ENCODE measurements at places on chromosomes 11 and 22.
A peak's percentile ranks its signal among the peaks of the same experiment; 100 is the strongest.

DNA sequence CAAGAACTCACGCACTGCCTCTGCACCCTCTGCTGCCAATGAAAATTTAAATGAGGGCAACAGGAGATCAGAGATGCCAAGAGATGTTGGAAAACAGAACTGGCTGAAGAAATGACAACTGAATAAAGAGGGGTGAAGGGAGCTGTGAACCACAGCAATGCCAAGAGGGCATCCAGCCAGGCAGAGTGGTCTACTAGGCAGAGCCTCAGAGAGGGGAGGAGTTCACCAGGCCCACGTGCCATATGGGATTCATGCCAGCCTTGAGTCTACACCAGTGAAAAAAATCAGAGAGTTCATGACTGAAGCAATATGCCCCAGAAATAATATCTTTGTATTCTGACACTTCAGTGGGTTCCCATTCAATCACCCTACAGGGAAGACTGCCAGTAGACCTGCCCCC, 4.4 kb downstream of the APOL2 start:
- no peak for DNase-seq

GRCh38 chr11:7417328-7417727, 68.0 kb upstream of the OLFML1 start:
- no peak for DNase-seq

- no peak for DNase-seq
Observed at GRCh38 chr22:20792966-20793728, 19.2 kb downstream of the SERPIND1 start.

- peak; percentile 76 for DNase-seq
Observed at GRCh38 chr11:2301631-2302305, at the start of the genes C11orf21 and TSPAN32. C11orf21 (minus strand) TSS chr11:2301918; CDS start chr11:2301808, 110 bp downstream. TSPAN32 (plus strand) TSS chr11:2302013; CDS start chr11:2302150, 137 bp downstream.

DNA sequence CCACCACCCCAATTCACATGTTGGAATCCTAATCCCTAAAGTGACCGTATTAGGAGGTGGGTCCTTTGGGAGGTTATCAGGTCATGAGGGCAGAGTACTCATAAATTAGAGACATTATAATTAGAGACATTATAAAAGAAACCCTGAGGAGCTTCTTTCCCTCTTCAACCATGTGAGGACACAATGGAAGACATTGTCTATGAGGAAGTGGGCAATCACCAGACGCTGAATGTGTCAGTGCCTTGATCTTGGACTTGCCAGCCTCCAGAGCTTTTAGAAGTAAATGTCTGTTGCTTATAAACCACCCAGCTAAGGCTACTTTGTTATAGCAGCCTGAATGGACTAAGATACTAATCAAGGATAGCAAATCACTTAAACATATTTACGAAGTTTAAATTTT, 14.8 kb downstream of the GAB2 start:
- DNase-seq = no peak

DNA sequence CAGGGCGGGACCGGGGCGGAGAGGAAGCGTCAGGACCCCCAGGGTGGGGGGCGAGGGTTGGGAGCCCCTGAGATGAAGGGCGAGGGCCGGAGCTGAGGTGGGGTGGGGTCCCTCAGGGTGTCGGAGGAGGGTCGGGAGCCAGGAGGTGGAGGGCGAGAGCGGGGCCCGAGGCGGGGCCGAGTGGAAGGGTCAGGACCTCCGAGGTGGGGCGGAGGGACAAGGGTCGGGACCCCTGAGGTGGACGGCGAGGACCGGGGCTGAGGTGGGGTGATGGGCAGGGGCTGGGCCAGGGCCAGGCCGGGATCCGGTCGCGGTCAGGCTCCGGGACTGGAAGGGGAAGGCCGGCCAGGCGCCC, 409 bp downstream of the SMC1B start:
- no peak for DNase-seq

DNA sequence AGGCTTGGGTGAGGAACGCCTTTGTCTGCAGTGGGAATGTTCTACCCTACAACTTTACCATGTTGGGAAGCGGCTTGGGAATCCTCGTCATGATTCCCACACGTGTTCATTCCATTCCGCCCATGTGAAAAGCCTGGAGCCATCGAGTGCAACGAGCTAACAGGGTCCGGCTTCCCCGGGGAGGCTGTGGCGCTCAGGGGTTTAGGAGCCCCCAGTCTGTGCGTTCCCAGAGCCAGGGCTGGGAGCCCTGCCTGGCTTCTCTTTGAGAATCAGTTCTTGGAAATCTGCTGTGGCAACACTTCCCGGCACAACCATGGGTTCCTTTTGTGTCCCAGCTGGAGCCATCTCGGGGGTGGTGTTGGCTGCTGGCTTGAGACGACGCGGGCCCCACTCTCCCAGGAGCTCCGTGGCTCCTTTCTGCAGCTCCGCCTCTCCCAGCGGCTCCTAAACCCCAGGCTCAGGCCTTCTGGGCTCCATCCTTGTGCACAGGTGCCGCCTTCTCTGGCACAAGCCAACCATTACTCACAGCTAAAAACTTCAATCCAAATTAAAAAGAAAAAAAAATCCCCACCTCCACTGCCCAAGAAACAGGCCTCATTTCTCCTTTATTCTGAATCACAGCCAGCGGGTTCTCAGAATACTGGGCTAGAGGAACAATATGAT, 18.7 kb upstream of the PPFIA1 start:
- no peak for DNase-seq

- DNase-seq = no peak
Observed at GRCh38 chr11:121928597-121929580, 187.1 kb downstream of the BLID start.

DNA sequence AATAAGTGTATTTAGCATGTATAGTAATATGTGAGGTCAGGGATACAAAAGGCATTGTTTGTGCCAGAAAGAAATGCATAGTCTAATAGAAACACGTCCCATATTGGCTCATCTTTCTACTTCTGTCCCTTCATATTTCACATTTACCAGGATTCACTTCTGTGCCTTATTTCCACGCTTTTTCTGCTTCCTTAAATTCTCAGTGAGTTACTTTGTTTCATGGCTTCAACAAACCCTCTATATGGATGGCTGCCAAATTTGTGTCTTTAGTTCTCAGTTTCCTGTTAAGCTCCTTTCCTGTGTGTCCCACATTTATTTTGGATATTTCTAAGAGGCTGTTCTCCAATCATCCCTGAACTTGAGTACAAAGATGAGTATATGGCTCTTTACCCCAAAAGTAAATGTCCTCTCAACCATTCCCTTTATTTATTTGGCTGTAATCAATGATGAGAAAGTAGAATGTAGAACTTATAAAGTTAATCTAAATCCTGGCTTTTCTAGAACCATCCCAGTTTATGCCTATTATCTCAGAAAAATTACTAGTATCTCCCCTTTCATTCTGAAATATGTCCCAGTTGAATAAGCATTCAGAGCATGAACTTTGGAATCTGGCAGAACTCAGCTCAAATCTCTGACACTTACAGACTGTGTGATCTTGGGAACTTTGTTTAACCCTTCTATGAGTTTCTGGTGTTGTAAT, 23.5 kb downstream of the OR8B12 start:
- no peak for DNase-seq

GRCh38 chr22:48147404-48147803, 1385.0 kb downstream of the TBC1D22A start:
- no peak for DNase-seq

GRCh38 chr11:72242141-72242540, 1.8 kb downstream of the PHOX2A start:
- DNase-seq = no peak

DNA sequence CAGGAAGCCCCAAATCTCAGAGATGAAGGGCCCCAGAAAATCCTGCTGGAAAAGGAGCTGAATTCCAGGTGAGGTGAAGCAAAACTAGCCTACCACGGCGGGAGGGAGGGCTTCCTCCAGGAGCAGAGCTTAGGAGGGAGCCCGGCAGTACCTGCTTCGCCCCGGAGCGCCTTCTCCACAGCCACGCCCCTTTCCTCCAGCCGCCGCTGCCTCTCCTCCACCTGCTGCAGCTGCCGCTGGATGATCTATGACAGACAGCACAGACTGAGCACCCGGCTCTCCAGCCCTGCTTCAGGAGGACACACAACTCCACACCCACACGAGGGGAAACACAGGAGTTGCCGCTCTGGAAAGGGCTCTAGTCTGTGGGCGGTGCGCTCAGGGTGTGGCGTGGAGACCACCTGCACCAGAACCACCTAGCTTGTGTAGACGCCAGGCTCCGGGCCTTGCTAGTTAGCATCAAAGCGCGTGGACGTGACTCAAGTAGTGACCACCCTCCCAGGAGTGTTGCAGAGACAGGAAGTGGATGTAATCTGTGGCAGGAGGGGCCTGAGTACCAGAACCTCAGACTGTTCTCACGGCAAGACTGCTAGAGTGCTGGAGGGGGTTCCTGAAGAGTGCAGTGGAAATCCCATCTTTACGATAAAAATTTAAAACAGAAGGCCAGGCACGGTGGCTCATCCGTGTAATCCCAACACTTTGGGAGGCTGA, 34.6 kb upstream of the BID start:
- no peak for DNase-seq

GRCh38 chr11:11635443-11635842, 13.6 kb upstream of the GALNT18 start:
- no peak for DNase-seq

GRCh38 chr11:73759610-73760134, 1.2 kb downstream of the RAB6A start:
- peak; percentile 3 for DNase-seq

DNA sequence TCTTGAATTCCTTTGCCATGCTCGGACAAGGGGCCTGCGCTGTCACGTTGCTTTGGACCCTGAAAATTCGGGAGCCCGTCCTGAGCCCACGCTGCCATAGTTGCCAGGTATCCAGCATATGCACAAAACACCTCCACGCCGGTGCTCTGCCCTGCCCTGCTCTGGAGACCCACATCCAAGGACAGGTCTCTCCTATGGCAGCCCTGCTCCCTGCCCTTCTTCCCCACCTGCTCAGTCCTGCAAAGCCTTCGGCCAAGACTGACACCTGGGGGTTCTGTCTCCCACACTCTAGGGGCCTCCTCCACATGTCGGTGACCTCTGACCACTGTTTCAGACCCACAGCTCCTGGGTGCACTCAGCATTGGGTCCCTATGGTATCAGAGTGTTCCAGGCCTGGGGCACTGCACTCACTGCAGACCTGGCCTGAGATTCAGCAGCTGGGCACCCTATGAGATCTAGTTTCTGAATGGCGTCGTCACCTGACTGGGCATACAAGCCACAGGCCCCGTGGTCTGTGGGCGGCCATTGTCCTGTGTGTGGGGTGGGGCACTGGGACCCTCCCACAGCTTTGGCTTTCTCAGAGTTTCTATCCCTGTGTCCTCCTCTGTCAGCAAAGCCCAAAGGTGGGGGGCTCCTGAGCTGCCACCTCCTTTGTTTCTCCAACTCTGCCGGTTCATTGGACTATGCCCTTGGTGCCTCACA, 2.0 kb upstream of the KRTAP5-6 start:
- DNase-seq = no peak

DNA sequence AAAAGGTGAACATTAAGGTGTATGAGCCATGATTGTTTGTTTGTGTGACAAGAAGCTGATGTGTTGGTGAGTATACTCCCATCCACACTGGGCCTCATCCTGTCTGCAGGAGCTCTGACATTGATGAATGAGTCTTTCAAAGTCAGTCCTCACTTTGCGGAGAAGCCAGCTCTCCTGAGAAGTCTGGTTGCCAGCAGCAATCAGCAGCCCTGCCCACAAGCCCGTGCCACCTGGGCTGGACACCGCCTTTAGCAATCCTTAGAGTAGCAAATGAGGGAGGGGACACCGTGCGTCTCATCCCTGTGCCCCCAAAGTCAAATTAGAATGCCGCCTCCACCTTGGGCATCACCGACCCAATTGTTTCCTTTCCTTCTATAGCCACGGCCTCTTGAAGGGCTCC, 174.8 kb upstream of the NECTIN1 start:
- DNase-seq = no peak

GRCh38 chr11:70147668-70148067, 55.4 kb upstream of the FADD start:
- no peak for DNase-seq

- DNase-seq = no peak
Observed at GRCh38 chr11:93958991-93959390, 62.2 kb upstream of the HEPHL1 start.

- DNase-seq = no peak
Observed at GRCh38 chr22:48711031-48711431, 1116.6 kb downstream of the BRD1 start.

- no peak for DNase-seq
Observed at GRCh38 chr22:48855013-48855412, 972.7 kb downstream of the BRD1 start.

GRCh38 chr11:114556135-114556534, 3.5 kb downstream of the NXPE1 start:
- no peak for DNase-seq

- no peak for DNase-seq
Observed at GRCh38 chr22:24812950-24813775, 7.2 kb downstream of the SGSM1 start.

DNA sequence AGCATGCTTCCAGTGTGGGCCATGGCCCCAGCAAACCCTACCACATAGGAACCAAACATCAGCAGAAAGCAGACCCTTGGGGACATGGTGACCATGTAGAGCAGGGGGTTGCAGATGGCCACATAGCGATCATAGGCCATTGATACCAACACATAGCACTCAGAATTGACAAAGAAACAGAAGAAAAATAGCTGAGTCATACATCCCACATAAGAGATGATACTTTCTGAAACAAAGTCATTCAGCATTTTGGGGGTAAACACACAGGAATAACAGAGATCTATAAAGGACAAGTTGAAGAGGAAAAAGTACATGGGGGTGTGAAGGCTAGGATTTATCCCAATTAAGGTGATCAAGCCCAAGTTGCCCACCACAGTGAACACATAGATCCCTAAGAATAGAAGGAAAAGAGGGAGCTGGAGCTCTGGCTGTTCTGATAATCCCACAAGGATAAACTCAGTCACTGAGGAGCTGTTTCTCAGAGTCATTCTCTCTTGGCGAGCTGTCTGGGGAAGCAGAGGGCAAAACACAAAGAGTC, at the start of gene OR8B4:
Gene OR8B4 (minus strand): TSS at position 488 of the 538 bp plus-strand sequence. CDS start 0 bp downstream, at position 488.
- DNase-seq = no peak

DNA sequence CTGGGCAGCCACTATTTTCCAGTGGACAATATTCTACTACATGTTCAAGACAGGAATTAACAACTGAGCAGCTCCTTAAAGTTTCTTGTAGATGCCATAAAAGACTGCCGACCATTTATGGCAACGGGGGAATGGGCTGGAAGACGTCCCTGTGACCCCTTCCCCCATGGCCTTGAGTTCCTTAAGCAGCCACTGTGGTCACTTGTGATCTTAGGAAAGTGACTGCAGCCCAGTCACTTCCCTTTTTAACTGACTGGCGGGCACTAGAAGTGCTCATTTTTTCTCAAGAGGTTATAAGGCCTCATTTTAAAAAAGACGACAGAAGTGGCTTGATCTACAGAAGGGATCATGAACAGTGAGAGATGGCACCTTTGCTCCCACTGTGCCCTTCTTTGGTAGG, 153.2 kb upstream of the NARS2 start:
- no peak for DNase-seq
